ENCODE measurements at places on chromosomes 7 and 10.

DNA sequence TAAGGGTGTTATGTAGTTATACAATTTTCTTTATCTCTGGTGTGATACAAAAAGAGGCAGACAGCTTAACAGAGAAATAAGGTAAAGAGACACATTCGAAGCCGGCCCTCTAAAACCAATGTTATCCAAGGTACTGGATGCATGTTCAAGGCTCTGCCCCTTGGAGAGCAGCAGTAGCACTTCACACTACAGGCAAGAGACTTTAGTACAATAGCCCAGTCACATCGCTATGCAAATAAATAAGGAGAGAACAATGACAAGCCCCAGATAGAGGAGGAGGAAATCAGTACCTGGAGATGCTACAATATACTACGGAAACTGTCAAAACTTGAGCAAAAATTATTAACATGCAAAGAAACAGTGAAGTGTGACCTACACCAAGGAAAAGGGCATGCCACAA, 111.1 kb downstream of the ITGB1 start:
- no peak for DNase-seq

DNA sequence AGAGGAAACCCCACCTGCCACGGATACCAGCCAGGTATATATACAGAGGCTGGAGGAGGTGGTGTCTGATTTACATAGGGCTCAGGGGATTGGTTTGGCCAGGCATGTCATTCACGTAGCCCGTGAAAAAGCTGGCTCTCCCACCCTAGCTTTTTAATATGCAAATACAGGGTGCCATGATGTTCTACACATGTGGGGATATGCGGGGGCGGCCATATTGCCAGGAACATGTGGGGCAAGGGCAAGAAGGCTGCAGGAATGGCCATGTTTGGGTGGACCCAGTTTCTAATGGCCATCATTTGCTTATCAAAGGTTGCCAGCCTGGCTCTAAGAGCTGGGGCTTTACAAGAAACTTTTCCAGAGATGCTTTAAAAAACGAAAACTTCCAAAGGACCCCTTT, 131.5 kb upstream of the KIF5B start:
- DNase-seq = no peak

GRCh38 chr7:66239467-66239856, 34.3 kb downstream of the TPST1 start:
- no peak for DNase-seq

DNA sequence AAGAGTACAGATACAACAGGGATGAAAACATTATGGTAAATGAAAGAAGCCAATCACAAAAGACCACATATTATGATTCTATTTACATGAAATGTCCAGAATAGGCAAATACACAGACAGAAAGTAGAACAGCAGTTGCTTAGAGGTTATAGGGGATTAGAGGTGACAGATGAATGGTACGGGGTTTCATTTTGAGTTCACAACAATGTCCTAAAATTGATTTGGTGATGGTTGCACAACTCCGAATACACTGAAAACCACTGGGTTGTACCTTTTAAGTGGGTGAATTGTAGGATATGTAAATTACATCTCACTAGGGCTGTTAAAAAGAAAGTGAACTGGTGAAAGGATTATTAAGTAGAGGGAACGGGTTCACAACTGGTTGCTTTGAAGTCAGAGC, 76.3 kb upstream of the MRLN start:
- no peak for DNase-seq

DNA sequence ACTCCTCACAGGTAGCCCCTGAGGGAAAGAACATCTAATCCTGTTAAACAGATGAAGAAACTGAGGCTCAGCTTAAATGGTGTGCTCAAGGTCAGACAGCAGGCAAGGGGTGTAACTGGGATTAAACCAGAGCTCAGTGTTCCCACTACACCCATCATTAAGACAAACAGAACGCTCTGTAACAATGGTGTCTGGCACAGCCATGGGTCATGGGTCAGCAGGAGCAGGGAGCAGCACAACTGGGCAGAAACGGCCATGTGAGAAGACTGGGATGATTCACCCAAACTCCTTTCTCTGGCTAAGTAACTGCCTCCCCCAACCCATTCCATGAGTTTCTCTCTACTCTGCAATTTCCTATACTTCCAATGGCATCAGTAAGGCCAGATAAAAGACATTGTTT, 85.5 kb upstream of the PDE1C start:
- DNase-seq = no peak

DNA sequence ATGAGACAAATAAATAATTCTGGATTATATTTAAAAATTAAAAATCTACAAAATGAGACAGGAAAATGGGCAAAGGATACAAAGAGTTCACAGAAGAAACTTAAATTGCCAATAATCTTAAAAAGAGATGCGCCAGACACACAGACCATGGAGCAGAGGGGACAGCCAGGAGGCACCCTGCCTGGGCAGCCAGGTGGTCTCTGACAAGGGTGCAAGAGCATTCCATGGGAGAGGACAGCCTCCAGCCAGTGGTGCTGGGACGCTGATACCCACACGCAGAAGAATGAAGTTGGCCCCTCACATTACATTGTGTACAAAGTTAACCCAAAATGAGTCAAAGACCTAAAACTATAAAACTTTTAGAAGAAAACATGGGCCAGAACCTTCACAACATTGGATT, 106.3 kb downstream of the NKX6-2 start:
- no peak for DNase-seq

GRCh38 chr10:80921032-80921431, 383.3 kb downstream of the SH2D4B start:
- no peak for DNase-seq

DNA sequence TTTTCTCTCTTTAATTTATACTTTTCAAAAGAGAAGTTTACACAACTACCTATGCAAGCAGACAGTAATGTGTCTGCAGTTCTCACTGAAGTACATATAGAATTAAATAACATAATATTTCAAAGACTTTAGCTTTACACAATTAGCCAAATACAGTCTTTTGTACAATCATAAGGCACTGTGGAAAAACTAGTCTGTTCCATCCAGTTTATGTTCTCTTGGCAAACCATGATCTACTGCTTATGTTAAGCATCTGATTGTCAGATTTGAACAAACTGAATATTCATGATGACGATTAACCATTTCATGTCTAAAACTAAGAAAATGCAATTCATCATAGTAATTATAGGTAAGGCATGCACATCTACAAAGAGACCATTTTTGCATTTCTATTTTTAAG, 842 bp downstream of the SEMA3A start:
- no peak for DNase-seq

- no peak for DNase-seq
Measured at GRCh38 chr7:37815671-37816371, 32.6 kb upstream of the NME8 start.

DNA sequence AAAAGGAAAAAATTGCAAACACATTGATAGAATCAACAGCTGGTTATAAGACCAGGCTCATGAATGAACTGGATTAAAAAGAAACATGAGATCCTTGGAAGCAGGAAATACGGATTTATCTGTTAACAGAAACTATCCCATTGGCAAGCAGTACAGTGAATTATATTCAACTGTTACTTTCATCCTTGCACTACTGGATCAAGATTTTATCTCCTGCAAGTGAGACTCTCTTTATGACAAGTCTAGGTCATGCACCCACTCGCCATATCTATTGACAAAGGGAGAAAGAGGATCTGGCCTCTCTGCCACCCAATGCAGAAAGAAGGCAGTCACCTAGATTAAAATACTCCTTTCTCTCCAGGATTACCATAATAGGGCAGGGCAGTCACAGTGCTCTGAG, 41.4 kb downstream of the CSTF2T start:
- no peak for DNase-seq

DNA sequence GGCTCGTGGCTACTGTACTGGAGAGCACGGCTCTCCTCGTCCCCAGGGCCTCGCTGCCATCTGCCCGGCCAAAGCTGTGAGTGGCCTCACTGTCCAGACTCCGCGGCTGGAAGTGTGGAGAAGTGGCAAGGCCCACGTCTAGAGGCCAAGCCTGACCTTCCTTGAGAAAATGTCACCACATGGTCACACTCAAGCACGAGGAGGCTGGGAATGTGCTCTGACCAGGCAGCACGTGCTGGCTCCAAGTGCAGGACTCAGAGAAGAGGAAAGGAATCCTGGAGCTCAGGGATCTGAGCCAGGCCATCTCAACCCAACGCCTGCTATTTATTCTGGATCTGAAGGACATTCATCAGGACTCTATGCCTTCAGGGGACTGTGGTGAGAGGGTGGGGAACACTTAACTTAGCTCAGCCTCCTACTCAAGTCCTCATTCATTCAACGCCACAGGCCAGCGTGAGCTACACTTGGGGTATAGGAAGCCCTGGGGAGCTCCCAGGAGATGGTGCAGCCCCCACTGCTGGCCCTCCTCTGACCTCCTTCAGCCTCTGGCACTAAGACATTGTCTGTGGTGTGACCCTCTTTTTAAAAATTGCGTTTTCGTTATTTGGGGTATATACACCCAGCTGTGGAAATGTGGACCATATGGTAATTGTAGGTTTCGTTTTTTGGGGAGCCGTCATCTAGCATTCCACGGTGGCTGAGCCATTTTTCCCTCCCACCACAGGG, 29.0 kb downstream of the EN2 start:
- no peak for DNase-seq

DNA sequence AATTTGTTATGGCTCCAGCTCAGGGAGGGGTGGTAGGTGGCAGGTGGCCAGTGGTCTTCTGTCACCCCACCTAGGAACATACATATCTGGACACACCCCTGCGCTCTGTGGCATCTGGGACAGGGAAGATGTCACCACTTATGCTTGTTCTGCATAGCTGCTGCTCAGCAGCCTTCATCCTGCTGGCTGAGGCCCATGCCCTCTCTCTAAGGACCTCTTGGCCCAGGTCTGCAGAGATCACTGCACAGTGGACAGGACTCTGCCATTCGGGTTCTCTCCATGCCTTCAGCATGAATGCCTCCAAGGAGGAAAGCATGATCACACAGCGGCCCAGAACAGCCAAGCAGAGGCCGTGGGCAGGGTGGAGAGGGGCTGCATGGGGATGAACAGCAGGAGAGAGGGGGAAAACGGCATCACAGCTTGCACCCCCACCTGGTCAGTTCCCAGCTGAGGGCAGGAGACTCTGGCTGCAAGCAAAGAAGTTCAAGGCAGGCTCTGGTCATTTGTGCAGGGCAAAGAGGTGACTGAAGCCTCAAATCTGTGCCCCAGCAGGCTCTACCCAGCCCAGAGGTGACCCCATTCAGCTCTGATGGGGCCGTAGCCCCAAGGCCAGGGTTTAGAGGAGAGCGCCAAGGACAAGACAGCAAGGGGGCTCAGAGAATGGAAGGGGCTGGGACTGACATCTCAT, 47.8 kb upstream of the GDF10 start:
- no peak for DNase-seq

DNA sequence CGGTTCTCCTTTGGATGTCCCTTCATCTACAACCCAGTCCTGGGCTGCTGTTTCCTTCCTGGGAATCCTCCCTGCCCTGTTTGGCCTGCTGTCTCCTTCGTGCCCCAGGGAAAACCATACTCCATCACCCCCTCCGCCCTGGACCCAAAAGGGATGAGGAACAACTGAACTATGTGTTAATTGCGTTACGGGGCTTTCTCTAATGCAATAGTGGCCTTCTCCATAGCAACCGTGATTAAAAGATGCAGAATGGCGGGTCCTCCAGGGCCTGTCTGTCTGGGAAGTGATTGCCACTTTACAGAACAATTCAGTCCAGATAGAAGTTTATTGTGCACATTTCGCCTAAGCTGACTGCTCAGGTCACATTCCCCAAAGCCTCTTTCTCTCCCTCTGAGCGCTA, 112.0 kb upstream of the FGFR2 start:
- DNase-seq = no peak

DNA sequence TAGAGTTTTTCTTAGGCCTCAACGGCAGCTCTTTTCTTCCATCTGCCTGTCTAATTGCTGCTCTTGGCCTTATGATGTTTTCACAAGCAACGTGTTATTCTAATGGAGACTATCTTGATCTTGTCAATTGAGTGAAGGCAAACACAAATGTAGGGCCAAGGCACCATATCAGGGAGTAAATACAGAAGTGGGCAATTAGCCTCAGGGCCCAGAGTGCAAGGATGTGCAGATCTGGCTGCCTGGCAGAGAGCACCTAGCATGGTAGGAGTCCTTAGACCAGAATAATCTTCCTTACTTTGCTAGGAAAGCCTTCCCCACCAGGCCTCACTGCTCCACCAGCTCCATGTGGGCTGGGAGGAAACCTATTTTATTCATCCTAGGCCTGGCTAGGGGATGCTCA, 590.9 kb downstream of the LRMDA start:
- no peak for DNase-seq

DNA sequence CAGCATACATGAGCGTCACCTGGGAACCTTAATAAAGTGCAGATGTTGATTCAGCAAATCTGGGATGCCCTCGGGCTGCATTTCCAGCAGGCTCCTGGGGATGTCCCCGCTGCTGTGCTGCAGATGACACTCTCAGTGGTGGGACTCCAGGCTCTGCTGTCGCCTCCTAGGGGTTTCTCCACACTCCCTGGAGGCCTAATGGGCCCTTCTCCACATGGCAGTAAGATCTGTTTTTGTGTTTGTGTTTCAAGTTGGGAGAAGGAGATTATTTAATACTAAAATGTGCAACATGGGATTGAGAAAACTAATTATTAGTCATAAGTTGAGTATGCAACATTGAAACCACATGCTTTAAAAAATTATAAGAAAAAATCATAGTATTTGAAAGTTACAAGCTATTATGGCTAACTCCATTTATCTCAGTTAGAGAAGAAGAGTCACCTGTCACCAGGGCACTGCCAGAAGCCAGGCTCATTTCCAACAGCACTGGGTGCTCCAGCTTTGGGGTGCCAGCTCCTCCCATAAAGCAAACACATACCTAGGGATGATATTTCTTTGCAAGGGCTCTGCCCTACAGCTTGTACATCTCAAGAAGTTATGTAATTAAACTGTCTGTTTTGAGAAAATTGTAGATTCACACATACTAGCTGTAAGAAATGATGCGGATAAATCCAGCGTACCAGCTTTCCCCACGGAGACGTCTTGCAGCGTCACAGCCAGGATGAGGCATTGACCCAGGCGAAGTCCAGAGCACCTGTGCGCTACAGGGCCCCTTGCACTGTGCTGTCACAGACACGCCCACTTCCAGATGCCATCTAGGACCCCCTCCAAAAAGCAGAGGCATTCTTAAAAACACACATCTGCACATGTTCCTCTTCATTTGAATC, 106.4 kb downstream of the EGFR start:
- DNase-seq = no peak

- no peak for DNase-seq
Measured at GRCh38 chr10:100508691-100509150, 10.9 kb downstream of the SEC31B start.

GRCh38 chr7:16743236-16743635, 10.3 kb upstream of the TSPAN13 start:
- no peak for DNase-seq

DNA sequence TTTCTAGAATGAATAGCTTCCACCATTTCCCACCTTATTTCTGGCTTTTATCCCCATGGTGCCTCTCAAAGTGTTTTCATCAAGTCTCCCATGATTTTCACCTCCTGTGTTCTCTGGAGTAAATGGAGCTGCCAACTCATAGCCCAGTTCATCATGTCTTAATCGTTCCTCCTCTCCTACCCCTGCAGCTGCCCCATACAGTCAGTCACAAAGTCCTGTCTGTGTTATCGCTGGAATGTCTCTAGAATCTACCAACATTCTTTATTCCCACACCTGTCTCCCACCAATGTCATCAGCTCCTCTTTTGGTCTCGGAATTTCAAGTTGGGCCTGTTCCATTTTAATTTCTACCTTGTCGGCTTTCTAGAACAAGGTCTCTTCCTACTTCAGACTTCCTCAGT, 178.9 kb downstream of the MLLT10 start:
- no peak for DNase-seq

Data from head of caudate nucleus (tissue), 42 donors.